ENCODE measurements at places on chromosomes 3 and 15.

- no peak for DNase-seq
Observed at GRCh38 chr3:169591159-169591951, 72.2 kb downstream of the MECOM start.

GRCh38 chr3:111571907-111572460, 23.2 kb downstream of the ZBED2 start:
- no peak for DNase-seq

DNA sequence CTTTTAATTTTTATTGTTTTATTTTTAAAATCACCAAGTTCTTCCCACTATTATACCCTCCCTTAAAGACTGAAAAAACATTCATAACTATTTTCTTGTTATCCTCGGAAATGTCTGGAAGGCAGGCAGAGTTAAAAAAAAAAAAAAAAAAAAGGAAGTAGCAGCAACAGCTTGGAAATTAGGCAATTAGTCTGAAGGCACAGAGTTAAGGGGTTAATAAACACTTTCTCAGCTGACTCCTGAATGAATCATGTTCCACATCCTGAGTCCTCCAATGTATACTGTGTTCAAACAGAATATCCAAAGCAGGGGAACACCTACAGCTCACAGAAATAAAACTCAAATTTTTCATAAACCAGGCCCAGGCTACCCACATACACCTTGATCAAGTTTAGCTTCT, 5.8 kb downstream of the HEXA start:
- no peak for DNase-seq

DNA sequence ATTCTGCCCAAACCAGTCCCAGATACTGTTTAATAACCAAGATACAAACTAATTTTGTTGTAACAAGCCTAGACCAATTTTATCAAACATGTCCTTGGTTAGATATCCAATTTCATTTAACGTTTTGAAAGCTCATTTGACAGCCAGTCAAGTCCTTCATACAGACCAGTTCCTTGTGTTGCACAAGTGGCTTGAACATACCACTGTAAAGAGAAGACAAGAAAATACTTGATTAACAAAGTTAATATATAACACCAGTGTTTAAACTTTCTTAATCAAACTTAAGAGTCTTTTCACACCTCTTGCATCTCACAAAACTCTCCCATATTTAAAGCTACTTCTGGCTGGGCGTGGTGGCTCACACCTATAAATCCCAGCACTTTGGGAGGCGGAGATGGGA, 16.0 kb downstream of the PDE12 start:
- DNase-seq, result no peak

- DNase-seq, result no peak
Observed at GRCh38 chr15:93413745-93414144, 324.7 kb upstream of the RGMA start.

DNA sequence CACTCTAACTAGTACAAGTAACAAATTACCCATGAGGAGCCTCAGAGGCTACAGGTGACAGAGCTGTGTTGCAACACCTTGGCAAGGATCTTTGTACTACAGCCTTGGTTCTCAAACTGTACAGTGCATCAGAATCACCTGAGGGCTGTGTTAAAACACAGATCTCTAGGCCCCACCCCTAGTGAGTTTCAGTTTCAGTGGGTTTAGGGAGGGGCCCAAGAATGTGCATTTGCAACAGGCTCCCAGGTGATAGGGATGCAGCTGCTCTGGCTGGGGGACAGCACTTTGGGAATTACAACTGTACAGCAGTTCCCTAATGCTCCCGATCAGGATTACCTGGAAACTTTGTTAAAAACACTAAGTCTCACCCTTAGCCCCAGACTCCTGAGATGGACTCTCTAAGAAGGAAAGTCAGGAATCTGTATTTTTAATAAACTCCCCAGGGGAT, 66.1 kb upstream of the NR2F2 start:
- no peak for DNase-seq

DNA sequence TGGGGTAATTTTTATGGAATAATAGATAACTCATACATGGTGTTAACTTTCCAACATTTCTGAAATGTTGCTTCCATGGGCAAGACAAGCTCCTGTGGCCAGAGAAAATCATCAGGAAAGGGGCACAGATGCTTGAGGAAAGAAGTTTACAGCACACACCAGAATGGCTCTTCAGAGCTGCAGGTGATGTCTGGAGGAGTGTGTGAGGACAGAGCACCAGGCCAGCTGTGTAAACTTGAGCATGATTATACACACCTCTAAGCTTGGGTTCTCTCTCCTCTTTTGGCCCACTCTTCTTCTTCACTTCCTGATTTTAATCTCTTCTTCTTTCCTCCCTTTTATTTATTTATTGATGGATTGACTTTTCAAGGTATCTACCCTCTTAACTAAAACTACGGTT, 676.0 kb downstream of the GRM7 start:
- DNase-seq, result no peak

GRCh38 chr3:46427916-46428833, 21.1 kb downstream of the CCRL2 start:
- DNase-seq, result no peak

DNA sequence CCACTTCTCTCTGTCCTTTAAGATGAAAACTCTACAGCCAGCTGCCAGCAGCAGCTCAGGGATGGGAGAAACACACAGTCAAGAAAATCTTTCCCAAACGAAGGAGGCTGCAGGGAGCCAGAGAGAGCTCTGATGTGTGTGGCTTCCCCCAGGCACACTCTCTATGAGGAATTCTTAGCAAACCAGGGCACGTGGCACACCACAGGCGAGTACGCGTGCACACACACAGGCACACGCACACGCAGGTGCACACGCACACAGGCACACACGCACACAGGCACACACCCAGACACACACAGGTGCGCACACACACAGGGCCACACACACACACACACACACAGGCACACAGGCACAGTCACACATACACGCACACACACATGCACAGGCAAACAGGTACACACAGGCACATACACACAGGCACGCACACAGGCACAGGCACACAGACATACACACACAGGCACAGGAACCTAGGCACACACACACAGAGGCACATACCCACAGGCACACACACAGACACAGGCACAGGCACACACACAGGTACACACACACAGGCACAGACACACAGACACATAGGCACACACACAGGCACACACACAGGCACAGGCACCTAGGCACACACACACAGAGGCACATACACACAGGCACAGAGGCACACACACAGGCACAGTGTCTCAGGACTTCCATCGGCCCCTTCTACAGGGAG, 91.5 kb upstream of the ATP2B2 start:
- DNase-seq, result no peak

GRCh38 chr15:82730022-82730530, 20.4 kb upstream of the AP3B2 start:
- no peak for DNase-seq

- DNase-seq, result no peak
Observed at GRCh38 chr15:67571648-67572415, 29.3 kb downstream of the MAP2K5 start.

DNA sequence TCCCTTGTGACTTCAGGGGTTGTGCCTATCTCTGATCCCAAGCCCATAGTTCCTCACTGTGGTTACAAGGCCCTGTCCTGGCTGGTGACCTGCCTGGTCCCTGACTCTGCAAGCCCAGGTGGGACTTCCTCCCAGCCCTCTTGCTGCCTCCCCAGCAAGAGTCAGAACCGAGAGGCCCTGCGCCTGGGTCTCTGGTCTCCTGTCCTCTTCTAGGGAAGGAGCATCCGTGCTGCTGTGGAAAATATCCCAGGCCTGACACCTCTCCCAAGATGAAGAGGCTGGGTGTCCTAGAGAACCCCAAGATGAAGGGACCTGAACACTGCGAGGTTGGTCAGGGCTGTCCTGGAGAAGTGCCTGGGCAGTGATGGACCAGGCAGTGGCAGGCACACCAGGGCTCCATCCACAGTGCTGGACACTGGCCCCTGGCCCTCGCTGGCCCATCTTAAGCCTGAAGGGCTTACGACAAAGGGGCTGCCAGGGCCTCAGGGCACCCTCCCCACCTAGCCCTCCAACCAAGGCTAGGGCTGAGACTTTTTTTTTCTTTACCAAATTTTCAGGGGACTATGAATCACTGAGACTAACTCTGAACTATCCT, 32.7 kb downstream of the PTH1R start:
- DNase-seq, result no peak

- no peak for DNase-seq
Observed at GRCh38 chr15:68431037-68431791, 749 bp downstream of the ITGA11 start.

DNA sequence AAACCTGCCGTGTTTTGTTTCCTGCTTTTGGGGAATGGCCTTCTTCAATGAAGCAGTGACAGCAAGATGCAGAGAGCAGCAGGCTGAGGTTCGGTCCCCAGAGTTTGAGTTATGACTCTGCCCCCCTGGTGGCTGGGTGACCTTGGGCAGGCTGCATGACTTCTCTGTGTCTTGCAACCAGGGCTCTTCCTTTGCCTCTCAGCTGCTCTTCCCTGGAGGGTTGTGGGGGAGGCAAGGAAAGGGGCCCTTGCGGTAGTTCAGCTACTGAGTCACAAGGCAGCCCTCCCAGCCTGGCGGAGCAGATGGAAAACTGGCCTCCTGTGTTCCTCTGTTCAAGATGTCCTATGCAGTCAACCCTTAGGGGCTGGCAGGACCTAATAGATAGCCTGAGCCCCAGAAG, 17.1 kb downstream of the CTXND1 start:
- peak; percentile 5 for DNase-seq

- no peak for DNase-seq
Observed at GRCh38 chr3:164524201-164524600, 554.1 kb downstream of the SI start.

DNA sequence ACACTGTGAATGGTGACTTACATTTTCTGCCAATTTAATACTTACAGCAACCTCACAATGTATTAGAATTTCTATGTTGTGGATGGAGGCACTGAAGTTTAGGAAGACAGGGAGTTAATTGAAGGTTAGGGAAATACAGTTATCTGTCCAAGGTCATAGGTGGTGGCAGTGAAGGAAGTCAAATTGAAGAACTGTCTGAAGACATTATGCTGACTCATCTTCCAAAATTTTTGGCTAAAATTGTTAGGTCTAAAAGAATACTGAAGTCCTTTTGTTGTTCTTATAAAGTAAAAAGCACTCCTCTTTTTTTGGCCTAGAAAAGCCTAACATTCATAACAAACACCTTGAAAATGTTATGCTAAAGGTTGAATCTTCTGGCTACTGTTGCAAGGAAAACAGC, 27.7 kb downstream of the EMC4 start:
- no peak for DNase-seq

DNA sequence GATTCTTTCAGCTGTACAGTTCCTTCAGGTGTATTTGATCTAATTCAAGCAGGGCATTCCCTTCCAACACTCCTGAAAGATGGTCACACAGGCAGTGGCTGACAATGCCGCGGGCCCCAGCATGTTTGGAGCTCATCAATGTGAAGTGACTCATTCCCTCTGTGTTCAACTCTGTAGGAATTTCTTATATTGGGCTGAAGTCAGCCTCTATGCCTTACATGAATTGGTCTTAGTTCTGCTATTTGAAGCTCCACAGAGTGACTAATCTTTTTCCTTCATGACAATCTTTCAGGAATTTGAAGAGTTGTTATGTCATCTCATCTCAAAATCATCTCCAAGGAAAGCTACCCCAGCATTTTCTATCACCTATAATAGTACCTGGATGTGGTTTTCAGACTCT, 142.5 kb upstream of the C2CD4B start:
- no peak for DNase-seq

DNA sequence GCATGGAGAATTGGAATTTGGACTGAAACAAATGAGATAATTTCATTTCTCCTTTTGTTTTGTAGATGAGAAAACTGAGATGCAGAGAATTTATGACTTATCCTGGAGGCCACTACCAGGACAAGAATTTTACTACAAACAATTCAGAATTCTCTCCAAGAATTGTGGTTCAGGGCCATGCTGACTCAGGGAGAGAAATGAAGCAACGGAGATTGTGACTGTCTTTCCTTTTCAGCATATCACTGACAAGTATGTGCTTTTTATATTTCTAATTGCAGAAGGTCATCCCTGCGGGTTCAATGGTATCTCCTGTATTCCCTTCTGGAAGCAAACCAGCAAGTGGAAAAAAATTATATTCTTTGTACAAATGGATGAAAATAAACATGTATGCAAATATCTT, 170.8 kb upstream of the MITF start:
- DNase-seq, result no peak

GRCh38 chr15:60373745-60374144, 24.0 kb downstream of the ANXA2 start:
- DNase-seq, result no peak

DNA sequence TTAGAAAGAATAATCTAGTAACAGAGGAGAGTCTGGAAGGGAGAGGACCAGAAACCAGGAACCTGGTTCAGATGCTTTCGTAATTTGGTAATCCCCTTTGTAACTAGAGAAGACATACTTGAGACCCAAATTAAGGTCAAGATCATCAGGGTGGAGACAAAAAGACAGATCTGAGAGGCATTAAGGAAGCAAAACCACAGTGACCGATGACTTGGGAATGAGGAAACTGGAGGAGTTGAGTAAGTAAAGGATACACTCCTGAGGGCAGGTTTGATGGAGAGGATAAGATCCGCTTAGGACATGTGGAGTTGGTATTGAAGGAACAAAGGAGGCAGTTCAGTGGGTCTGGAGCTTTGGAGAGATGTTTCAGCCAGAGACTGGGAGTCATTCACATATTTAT, 23.6 kb upstream of the BCL2A1 start:
- no peak for DNase-seq

DNA sequence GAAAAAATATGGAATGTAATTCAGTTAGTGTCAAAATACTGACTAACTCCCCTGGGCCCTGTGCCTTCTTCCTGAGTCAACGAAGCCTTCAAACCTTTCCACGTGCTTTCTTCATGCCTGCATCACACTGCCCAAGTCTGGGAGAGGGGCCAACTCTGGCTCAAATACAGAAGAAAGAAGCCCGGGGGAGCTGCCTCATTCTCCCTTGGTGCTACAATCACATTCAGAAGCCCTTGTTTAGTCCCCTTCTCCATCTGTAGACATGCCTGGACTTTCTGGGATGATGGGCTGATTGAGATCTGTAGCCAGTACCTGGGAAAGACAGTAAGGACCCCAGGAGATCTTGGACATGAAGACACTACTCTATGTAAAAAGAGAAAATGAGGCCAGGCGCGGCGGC, 77.8 kb upstream of the GSK3B start:
- DNase-seq, result no peak

- no peak for DNase-seq
Observed at GRCh38 chr3:51198477-51198876, 186.6 kb upstream of the MANF start.

- DNase-seq, result no peak
Observed at GRCh38 chr15:81945014-81945615, 100.7 kb downstream of the MEX3B start.

GRCh38 chr3:150545419-150546225, 674 bp downstream of the SERP1 start:
- DNase-seq, result no peak

DNA sequence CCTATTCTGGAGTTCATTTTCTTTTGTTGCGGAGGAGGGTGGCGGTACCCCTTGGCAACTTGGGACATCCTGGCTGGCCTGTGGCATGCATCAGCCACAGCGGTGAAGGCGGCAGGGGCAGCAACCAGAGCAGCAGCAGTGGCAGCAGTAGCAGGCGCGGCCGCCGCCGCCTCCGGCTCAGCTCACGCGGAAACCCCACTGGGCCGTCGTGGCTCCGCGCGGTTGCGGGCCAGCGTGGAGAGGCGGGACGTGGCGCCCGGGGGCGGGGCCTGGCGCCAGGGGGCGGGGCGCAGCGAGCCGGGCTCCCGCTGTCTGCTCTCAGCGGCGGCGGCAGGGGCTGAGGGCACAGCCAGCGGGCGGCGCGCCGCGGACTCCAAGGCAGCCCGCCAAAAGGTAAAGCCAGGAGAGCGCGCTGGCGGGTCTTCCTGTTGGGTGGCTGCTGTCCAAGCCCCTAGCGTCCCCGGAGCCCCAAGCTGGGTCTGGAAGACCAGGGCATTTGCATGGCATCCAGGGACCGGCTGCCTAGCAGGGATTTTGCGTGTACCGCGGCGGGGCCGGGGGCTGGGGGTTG, 334.4 kb upstream of the THRB start:
- DNase-seq, result no peak

Measured in naive thymus-derived CD8-positive, alpha-beta T cell (primary cell).